ENCODE measurements at places on chromosomes 16 and 17.

DNA sequence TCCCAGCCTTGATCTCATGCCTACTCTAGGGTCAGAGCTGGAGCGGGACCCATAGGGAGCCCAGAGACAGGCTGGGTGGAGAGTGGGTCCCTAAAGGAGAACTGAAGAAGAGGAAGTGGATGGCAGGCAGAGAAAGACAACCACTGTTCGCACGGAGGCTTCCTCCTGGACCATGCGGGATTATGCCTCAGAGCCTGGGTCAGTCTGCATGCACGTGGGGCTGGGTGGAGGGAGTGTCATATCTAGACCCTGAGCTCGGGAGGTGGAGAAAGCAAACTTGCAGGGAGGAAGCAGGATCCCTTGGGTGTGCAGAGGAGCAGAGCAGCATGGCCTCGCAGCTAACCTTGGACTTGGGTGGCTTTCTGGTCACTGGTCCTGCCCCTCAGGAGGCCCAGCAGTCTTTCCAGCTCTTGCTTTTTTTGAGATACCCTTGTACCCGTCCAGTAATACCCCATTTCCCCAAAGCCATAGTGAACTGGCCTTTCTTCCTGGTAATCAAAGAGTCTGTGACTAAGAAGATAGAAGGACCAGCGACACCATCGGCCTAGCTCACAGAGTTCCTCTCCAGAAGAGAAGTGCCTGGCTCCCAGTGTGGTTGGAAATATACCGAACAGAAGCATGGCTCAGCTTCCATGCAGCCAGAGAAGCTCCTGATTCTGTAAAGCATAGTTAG, 344.2 kb downstream of the CPPED1 start:
- no peak for ATAC-seq

GRCh38 chr16:87369796-87370719, 13.5 kb downstream of the FBXO31 start:
- no peak for ATAC-seq

GRCh38 chr17:58974354-58974753, 132.3 kb downstream of the TRIM37 start:
- no peak for ATAC-seq

- no peak for ATAC-seq
These were observed 4.2 kb downstream of the DPH1 start for GRCh38 chr17:2034157-2034556.

GRCh38 chr17:75557075-75557851, 30.3 kb upstream of the MYO15B start:
- ATAC-seq, result peak; percentile 76

GRCh38 chr16:46789499-46790414, 41.2 kb downstream of the C16orf87 start:
- peak; percentile 96 for ATAC-seq

DNA sequence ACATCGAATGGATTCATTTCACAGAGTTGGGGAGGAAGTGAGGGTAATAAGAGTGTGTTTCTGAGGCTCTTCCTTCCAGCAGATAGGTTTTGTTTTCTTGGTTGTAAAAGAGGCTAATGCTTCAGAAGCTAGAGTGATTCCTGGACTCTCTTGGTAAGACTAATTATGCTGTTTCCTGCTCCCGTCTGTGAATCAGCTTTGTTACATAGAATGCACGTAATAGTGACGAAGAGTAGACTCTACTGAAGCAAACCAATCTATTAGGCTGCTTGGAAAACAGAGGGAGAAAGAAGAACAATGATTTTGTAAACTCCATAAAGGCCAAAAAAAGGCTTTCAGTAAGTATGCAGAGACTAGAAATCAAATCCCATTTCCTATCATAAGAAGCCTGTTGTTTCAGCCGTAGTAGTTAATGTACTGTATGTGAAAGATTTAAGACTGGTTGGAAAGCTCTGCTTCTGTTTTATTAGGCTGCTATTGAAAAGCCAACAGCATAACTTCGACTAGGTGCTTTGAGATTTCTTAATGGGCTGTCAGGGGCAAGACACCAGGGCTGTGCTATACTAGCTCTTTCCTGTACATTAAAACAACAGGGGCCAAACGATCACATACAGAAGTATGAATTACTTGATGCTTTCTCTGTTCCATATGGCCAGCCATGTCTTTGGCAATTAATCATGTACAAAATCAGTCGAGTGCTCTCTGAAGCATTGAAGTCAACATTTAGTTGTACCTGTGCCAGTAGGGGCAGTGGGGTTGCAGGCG, 219.0 kb downstream of the FTO start:
- no peak for ATAC-seq

DNA sequence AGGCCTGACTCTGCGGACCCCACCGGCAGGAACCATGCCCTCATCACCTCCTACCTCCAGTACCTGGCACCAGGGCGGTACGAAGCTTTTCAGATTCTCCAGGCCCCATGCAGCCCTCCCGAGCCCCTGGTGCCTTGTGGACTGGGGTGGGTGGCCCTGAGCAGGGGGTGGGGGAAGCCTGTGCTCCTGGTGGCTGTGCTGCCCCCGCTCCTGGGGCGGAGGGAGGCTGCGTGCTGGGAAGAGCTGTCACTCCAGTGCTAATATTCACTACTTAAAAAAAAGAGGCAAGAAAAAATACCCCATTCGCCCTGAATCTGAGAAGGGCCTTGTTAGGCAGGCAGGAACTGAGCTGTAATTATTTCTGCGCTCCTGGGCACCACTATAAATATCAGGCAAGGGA, 111.8 kb downstream of the ENGASE start:
- ATAC-seq, result no peak

DNA sequence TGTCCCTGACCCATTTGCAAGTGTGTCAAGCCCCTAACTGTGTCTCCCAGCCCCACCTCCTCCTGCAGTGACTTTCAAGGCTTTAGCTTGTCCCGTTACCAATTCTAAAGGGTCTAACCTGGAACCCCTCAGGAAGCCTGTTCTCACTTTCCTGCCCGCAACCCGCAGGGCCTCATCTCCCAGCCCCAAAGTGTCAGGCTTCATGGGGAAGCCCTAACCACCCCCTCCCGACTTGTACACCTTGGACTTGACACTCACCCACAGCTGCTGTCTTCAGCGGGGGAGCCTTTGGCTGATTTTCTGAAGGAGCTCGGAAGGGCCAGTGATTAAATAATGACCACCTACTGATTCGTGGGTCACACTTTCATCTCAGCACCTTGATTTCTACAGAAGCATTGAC, 33.1 kb downstream of the NLRC5 start:
- ATAC-seq, result no peak

- ATAC-seq, result no peak
These were observed 15.9 kb downstream of the KPNB1 start for GRCh38 chr17:47665655-47666054.

- no peak for ATAC-seq
These were observed 11.8 kb downstream of the PEMT start for GRCh38 chr17:17579691-17580090.

- no peak for ATAC-seq
These were observed 5.0 kb downstream of the RPRML start for GRCh38 chr17:46974086-46974485.

DNA sequence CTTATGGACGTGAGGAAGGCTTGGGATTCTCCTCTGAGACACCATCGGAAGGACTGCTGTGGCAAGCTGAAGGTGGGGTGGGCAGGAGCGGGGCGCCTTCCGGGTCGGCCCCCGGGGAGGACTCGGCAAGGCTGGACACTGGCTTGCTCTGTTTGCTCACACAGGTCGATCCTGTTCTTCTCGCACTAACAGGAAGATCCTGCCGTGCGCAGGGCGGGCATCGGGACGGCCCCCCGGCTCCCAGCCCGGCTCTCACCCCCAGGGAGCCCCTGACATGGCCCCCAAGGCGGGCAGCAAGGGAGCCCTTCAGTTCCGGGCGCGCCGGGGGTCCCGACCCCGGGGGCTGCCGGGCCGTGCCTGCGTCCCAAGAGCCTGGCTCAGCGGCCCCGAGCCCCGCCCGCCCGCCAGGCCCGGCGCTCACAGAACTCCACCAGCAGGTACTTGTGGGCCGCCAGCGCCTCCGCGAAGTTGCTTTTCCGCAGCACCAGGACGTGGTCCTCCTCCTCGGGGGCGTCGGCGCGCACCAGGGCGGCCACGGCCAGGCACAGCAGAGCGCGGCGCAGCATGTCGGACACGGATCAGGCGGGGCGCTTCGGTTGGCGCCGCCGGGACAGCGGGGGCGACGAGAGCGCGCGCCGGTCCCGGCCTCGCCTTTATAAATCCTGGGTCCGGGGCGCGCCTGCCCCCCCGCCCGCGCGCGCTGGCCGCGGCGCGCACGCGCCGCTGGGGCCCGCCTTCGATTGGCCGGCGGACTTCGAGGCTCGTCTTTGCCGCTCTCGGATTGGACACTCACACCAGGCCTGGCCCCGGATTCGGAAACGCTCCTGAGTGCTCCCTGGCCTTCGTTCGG, at the start of gene P4HB:
P4HB (minus strand) TSS at position 630 of the 850 bp plus-strand sequence; CDS start at position 566, 64 bp downstream.
- no peak for ATAC-seq

DNA sequence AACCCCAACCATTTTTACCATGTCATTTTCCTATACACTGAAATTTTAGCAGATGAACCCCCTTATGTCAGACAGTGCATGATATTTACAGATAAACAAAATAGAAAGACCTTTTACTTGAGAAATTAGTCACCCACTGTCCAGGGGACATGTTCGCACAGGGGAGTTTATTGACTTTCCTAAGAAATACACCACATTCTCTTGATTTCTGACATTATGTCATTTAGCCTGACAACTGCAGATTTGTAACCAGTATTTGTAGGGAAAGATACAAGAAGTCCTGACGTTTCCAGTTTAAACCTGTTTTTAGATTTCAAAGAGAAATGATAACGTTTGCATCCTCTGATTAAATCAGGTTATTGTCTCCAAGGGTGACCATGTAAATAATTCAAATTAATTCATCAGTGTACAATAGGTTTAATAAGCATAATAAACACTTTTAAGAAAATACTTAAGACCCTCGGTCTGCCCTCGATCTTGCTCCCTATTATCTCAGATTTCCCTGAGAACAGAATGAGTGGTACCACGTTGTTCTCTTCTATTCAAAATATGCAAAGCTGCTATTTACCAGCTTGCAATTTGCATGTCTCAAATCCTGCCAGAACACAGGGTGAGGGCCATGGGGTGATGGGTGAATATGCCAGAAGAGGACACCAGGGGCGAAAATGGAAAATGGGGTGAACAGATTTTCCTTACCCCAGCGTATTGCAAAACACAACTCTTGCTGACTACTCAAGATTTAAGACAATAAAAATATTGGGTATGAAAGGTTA, 2.1 kb upstream of the LYRM9 start:
- ATAC-seq, result no peak

GRCh38 chr16:71440669-71441347, 1.0 kb downstream of the TLE7 start:
- ATAC-seq, result no peak

- no peak for ATAC-seq
These were observed 893 bp downstream of the HCFC1R1 start for GRCh38 chr16:3022684-3023414.

GRCh38 chr16:88359008-88359407, 23.8 kb upstream of the ZNF469 start:
- no peak for ATAC-seq

DNA sequence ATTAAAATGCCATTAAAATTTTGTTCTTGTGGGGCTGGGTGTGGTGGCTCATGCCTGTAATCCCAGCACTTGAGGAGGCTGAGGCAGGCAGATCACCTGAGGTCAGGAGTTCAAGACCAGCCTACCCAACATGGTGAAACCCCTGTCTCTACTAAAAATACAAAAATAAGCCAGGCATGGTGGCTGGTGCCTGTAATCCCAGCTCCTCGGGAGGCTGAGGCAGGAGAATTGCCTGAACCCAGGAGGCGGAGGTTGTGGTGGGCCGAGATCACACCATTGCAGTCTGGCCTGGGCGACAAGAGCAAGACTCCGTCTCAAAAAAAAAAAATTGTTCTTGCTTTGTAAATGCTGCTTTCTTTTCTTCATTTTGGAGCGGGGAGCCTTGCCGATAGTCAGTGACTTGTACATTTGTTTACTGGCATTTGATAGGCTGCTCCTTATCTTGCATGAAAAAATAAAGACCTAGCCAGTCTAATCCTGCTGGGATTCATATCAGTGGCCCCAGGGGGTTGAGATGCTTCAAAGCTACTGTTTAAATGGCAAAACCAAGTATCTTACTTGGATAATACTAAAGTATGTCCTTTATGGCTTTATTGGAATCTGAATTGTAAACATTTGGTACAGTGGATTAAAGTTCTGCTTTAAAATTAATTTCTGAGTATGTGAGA, 3.3 kb upstream of the CLTC start:
- ATAC-seq, result no peak

- no peak for ATAC-seq
These were observed 1.7 kb downstream of the CYTH1 start for GRCh38 chr17:78780335-78780734.

- ATAC-seq, result peak; percentile 76
These were observed 46.5 kb downstream of the TEX2 start for GRCh38 chr17:64216338-64217248.

- ATAC-seq, result no peak
These were observed 1.6 kb upstream of the TLCD2 start for GRCh38 chr17:1711804-1712203.

DNA sequence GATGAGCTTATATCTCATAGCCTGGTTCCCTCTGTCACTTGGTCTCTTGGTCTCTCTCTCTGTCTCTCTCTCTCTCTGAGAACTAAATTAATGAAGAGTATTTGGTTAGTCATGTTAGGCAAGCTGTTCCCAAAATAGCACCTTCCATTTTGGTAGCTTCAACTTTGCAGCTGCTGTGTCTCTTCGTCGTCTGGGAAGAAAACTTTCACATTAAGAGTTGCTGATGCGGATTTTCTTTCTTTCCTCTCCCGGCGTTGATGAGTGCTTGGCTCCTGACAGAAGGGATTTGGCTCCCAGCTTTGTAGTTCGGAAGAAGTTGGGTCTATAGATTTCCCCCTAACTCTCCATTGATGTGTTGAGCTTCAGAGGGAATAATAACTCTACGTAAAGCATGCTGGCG, at the start of gene RBFOX1:
RBFOX1 (plus strand) TSS at position 235 of the 400 bp plus-strand sequence.
- ATAC-seq, result no peak

DNA sequence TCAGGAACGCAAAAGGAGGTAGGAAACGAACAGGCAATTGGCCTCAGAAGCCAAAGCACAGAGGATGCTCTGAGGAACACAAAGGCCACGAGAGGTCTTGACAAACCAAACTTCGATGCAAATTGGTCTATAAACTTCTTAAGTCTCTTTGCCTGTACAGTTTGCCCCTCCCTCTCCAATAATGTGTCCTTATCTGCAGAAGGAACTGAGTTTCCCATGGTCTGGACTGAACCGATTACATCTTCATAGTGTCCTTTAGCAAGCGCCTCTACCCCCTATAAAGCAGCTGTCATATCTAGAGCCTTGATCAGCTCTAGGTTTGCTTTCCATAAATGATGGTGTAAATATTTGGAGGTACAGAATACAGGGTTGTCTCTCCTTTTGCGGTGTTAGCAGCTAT, 3.1 kb upstream of the CDRT4 start:
- no peak for ATAC-seq
